AML-193 (cell line): ENCODE measurements at places on chromosomes 3 and 15.

GRCh38 chr3:111594205-111594604, 941 bp downstream of the ZBED2 start:
- DNase-seq, result no peak

DNA sequence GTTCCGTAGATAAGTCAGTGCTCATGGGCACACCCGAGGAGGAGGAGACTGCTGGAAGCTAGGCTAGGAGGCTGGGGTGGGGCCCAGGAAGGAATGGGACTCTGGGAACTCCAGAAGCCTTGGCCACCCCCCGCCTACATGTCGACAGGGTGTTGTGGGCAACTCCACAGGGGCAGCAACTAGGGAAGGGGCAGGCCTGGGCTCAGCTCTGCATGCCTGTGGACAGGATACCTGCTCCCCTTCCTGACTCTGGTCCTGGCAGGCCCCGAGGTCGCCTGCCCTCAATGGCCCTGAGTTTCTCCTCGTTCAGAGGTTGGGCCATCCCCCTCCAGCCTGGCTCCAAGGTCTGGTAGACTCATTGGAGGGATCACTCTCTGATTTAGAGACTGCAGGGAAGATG, 138.9 kb upstream of the LINGO1 start:
- DNase-seq, result no peak

- DNase-seq, result no peak
Observed at GRCh38 chr3:154314152-154314551, 10.1 kb downstream of the DHX36 start.

- no peak for DNase-seq
Observed at GRCh38 chr15:70466305-70466704, 297.1 kb downstream of the UACA start.

- DNase-seq, result no peak
Observed at GRCh38 chr3:126537730-126538281, 13.9 kb downstream of the CHST13 start.

GRCh38 chr15:41789236-41789635, 15.0 kb downstream of the MAPKBP1 start:
- DNase-seq, result no peak

GRCh38 chr3:108125550-108126071, 34.8 kb upstream of the CD47 start:
- DNase-seq, result peak; percentile 55

- no peak for DNase-seq
Observed at GRCh38 chr3:4501437-4501836, 8.3 kb downstream of the ITPR1 start.

DNA sequence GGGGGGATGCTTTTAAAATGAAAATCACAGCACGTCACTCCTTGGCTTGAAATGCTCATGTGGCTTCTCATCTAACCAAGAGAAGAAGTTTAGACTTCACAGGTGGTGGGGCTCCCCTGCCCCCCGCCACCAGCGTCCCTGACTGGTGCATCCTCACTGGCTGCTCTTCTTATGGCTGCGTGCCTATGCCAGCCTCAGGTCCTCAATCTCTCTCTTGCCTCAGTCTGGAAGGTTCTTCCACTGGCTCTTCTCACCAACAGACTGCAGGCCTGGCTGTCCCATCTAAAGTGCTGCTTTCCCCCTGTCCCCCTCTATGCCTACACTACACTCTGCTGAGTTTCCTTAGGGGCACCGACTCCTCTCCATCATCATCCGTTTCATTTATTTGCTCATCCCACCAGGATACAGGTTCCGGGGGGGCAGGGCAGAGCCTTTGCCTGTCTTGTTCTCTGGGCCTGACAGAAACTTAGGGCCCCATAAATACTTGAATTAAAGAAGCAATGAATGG, 20.6 kb downstream of the ABTB1 start:
- no peak for DNase-seq

DNA sequence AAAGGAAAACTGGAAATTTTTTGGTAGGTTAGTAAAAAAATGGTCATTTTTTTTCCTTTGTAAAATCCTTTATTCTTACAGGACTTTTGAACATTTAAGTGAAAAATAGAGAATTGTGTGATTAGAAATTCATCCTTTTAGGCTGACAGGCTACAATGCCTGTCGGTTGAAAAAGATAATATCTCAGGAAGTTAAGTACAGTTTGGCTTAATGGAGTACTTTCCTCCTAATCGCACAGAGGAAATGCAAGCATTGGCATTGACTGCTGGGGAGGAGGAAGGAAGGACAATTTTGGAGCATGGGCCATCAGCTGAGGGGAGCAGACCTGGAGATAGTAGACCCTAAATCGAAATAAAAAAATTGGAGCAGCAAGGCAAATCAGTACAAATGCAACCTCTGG, 135.1 kb upstream of the ICE2 start:
- no peak for DNase-seq

GRCh38 chr3:124611520-124611919, 118.7 kb upstream of the UMPS start:
- no peak for DNase-seq

DNA sequence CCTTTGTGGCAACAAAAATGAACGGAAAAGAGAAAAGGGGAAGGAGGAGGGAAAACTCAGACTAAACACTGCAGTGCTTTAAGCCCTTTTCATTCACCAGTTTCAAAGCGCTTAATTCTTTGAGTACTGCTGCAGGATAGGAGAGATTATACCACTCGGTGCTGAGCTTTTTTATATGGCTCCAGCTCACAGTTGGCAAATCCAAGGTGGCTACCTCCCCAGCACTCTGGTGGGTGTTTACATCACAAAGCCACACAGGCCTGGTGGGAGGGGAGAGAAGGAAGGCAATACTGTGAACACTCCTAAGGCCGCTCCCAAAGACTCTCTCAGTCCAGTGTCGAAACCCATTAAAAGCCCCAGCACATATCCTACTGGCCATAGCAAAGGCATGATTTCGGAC, 191.4 kb downstream of the STT3B start:
- DNase-seq, result no peak

DNA sequence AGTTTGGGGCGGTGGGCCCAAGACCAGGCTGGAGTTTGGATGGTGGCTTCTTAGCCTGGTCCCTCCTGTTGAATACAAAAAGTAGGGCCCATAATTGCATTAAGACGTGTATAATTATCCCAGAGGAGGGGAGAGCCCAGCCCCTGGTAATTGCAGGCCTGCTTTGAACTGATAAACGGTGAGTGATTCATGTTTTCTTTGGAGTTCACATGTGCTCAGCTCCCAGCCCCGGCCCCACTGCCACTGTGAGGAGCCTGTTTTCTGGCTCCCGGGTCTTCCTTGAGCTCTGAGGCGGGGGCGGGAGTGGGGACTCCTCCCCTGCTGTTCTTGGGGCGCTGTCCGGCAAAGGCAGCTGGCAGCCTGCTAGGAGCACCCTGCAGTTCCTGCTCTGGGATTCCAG, 3.1 kb downstream of the PLXNA1 start:
- no peak for DNase-seq

DNA sequence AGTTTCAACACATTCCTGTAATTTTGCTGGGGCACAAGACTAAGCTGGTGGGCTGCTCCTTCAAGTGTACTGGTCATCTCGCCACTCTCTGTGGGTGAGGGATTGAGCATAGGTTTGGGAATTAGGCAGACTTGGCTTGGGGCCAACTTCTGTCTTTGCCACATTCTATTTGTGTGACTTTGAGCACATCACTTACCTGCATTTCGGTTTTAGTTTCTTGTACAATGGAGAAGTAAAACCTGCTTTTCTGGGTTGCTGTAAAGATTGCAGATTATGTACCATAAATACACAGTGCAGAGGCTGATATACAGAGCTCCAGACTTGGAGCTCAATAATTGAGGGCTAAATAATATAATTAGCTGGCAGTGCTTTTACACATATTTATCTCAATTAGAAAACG, 162.1 kb downstream of the C3orf38 start:
- no peak for DNase-seq

DNA sequence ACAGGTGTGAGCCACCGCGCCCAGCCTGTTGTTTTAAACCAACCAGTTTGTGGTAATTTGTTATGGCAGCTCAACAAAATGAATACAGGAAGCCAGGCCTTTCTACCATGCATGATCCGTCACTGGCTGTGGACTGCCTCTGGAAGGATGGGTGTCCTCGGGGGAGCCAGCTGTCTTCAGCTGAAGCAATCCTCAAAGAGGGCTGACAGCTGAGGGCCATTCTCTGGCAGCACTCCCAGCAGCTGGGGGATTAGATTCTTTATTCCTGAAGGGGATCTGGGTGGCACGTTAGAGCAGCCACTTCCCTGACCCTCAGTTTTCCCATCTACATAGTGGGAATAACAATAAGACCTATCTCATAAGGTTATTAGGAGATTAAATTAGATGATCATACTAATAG, 24.4 kb downstream of the POLR2M start:
- no peak for DNase-seq

DNA sequence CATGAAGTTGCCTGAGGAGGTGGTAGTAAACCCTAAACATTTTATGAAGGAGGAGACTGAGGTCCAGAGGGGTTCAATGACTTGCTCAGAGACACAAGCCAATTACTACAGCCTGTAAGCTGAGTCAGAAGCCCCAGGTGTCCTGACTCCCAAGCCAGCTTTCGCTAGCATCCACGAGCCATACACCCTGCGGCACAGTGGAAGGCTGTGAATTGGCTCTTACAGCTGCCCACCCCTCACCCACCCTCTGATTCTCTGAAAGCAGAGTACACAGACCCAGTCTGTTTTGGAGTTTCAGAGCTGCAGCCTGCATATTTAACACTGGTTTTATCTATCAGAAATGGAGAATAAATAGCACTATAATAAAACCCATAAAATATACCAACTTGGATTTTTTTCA, 253.4 kb downstream of the IGSF11 start:
- DNase-seq, result no peak

DNA sequence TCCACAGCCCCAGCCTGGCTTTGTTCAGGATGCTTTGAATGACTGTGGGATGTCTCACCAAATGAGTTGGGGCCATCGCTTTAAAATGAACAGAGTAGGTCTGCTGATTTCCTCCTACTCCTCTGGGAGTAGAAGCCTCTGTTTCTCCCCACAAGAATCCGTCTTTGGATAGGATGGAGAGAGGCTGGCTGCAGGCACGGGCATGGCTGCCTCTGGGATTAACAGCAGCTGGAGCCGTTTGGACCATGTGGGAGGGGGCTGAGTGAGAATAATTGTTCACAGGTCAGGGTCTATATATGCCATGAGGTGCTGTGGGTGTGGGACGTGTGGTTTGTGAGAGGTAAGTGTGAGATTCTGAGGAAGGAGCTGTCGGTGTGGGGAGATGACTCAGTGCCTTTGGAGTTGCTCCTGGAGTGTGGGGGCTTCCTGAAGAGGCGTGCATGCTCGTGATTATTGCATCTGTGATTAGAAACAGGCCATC, 48.0 kb upstream of the APEH start:
- DNase-seq, result no peak

- DNase-seq, result no peak
Observed at GRCh38 chr3:136336329-136337100, 86.4 kb downstream of the PCCB start.

DNA sequence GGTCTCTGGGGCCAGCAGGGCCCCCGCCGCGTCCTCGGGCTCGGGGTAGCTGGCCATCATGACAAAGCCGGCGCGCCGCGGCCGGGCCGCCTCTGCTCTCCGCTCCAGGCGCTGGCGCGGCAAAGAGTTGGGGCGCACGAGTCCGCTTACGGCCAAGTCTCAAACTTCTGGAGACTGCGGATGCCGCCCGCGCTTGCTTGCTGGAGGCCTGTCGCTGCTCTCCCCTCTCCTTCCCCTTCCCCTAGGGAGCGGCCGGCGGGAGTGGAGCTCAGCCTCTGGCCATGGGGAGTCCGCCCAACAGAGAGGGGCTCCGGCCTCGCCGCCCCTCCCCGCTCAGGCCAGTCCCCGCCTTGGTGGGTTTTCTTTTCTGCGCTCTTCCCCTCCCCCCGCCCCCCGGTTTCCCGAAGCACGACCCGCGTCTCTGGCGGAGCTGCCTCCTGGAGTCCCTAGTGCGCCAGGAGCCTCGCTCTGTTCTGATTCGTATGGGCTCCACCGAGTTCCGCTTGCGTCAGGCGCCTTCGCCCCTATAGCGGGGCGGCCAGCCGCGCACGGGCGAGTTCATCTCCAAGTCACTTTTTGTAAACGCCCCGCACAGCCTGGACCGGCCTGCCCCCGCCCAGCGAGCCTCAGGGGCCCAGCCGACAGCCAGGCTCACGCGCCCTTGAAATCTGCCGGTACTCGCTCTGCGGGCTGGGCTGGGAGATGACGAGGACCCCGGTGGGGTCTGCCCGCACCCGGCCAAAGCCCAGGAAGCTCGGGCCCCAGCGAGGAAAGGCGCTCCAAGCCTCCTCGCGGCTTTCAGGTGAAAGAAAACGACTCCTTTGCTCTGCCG, at the start of the genes FOXL2 and FOXL2NB:
FOXL2 (minus strand) TSS at position 475 of the 832 bp plus-strand sequence; CDS start at position 60, 415 bp downstream.
FOXL2NB (plus strand) TSS at position 555 of the 832 bp plus-strand sequence; CDS start at position 703, 148 bp downstream.
- DNase-seq, result no peak

GRCh38 chr15:89330119-89330518, 4.5 kb downstream of the POLG start:
- DNase-seq, result no peak

- no peak for DNase-seq
Observed at GRCh38 chr3:171277456-171278298, 182.5 kb downstream of the TNIK start.

- no peak for DNase-seq
Observed at GRCh38 chr15:51760805-51761204, 9.4 kb downstream of the TMOD2 start.

DNA sequence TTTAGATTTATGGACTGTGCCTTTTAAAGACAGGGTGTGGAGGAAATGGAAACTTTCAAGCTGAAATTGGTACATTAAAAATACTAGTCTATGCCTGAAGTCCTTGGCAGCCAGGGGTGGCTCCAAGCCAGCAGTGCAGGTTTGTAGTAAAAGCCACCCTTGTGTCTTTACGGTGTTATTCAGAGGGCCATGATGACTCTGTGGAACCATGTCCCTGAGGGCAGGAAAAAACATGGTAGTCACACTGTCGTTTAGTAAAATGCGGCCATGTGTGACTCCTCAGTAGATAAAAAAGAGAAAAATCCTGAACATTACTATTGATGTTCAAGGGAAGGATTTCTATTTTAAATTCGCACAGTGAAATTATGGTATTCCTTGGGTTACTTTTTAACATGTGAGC, 2.7 kb downstream of the FAN1 start:
- no peak for DNase-seq

GRCh38 chr15:40142428-40142827, 18.4 kb upstream of the BUB1B start:
- DNase-seq, result no peak

DNA sequence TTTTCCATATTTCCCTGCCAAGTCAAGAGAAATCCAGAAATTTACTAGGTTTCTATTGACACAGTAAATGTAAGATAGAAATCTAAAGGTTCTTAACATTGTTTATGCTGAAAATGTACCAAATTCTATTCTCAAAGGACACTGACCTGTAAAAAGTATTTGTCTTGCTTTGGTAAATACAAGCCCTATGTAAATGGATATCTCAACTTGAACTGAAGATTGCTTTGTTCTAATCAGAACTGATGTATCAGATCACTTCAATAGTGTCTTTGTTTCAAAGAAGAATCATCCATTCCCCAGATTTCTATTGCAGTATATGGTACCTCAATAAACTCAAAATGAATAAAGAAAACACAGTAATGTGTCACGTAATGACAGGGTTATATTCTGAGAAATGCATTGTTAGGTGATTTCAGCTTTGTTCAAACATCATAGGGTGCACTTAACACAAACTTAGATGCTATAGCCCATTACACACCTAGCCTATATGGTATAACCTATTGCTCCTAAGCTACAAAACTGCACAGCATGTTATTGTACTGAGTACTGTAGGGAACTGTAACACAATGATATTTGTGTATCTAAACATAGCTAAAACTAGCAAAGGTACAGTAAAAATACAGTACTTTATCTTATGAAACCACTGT, 143.5 kb upstream of the NECTIN3 start:
- DNase-seq, result no peak

GRCh38 chr3:138578961-138579574, 15.0 kb downstream of the CEP70 start:
- no peak for DNase-seq
